ENCODE measurements at places on chromosomes 7 and 10.

DNA sequence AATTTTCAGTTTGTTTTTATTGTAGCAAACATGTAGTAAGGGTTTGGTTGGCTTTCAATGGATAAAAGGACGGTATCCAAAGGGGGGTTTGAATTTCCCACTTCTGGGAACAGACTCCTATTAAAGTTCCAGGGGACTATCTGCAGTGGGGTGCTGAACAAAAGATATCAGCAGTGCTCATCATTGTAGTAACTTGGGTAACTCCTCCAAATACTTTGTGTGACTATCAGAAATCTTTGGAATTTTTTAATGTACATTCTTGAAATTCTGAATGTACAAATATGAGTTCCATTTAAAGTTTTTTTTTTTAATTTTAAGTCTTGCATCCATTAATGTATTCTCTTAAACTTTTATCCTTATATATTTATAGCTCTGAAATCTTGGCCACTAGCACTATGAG, 42.1 kb downstream of the CYP51A1 start:
- no peak for DNase-seq

- no peak for DNase-seq
Measured at GRCh38 chr10:125262409-125262808, 102.0 kb upstream of the CTBP2 start.

DNA sequence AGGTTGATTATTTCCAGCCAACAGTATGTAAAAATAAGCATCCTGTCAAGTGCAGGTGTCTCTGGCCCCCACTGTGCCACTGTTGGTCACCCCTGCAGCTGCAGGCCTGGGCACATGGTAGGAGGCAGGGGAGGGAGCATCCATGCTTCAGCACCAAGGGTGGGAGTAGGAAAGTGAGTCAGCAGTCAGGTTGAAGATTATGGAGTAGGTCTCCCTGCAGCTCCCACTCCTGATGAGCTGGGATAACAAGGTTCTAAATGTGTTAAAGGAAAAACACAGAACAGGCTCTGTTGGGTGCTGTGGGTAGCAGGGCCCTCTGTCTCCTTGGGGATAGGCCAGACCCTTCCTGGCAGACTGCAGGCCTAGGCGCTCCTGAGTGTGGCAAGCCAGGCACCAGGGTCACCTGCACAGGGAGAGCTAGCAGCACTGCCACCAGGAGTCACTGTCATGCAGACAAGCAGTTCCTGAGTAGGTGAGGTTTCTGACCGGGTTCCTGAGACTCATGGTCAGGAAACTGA, 59.3 kb downstream of the NUDCD3 start:
- DNase-seq, result peak; percentile 72

DNA sequence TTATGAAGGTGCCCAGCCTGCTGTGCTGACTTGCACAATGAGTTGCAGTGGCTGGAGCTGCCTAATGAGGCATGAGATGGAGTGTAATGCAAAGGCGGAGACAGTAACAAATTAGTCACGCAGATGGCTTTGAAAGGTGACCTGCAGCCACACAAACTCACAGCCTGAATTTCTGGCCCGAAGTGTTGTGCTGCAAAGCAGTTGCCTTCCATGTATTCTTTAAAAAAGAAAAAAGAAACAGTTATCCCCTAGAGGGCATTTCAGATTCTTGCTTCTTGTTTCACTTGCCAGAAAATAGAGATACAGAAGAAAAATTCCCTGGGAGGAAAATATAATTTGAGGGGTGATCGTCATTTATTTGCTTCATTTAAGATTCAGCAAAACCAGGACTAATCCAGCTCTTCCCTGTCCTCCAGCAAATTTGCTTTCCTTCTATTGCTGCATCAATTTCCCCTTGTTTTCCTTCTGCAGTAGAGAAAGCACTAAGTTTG, 239.9 kb downstream of the ADRA2A start:
- DNase-seq, result peak; percentile 17

GRCh38 chr10:58189269-58189668, 78.4 kb downstream of the IPMK start:
- DNase-seq, result no peak

Measured in GM12865 (cell line).